ENCODE measurements at places on chromosomes 4 and X.

- peak; percentile 70 for DNase-seq
Measured at GRCh38 chrX:153926858-153927671, 1.0 kb upstream of the ARHGAP4 start.

- DNase-seq, result no peak
Measured at GRCh38 chr4:120318196-120318846, 251.7 kb upstream of the MAD2L1 start.

GRCh38 chr4:169791062-169791461, 33.3 kb upstream of the HPF1 start:
- DNase-seq, result no peak

- DNase-seq, result no peak
Measured at GRCh38 chr4:60544981-60545380, 655.1 kb upstream of the ADGRL3 start.

DNA sequence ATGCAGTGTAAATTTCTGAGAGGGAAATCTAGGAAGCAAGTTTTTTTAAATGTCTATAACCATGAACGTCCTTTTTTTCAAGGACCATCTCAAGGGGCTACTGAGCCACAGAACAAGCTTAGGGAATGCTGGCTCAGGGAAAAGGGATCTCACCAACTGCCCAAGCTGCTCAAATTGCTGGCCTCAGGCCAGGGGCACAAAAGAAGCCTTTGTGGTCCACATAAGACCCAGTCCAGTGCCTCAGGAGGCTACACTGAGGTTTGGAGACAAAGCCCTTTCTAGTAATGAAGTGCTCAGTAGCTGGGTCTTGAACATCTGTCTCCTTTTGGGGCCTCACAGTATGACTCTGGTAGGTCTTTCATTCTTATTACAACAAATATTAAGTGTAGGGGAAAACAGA, 305.5 kb downstream of the RAB28 start:
- no peak for DNase-seq

GRCh38 chrX:42934020-42934726, 156.2 kb upstream of the PPP1R2C start:
- DNase-seq, result no peak

DNA sequence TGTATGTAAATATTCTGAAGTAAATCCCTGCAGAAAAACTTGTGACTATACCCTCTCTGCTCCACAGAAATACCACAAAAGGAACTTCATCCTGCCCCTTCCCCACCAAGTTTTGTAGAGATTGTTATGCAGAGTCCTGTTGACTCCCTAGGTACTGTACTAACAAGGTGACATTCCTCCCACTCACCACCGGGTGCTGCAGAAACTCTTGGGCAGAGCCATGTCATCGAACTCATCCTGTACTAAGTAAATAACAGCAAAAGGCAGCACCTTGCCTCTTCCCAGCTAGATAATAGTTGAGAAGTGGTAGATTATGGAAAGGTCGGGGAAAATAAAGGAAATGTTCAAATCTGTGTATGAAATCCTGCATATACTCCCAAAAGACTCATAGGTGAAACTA, 233.3 kb downstream of the STPG2 start:
- DNase-seq, result no peak

GRCh38 chr4:150648123-150648522, 66.2 kb downstream of the MAB21L2 start:
- DNase-seq, result no peak

- DNase-seq, result no peak
Measured at GRCh38 chrX:87140800-87141483, 376.7 kb upstream of the KLHL4 start.

DNA sequence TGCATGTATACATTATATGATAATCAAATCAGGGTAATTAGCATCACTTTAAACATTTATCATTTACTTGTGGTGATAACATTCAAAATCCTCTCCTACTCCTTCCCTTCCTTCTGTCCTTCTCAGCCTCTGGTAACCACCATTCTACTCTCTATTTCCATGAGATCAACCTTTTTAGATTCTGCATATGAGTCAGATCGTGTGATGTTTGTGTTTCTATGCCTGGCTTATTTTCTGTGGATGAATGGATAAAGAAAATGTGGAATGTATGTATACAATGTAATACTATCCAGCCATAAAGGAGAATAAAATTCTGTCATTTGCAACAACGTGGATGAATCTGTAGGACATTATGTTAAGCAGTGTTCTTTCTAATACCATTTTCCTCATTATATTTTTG, 123.9 kb downstream of the NAA11 start:
- DNase-seq, result no peak

GRCh38 chr4:147194114-147194513, 248.4 kb upstream of the TTC29 start:
- no peak for DNase-seq

- no peak for DNase-seq
Measured at GRCh38 chr4:67651536-67651935, 49.4 kb downstream of the UBA6 start.

- DNase-seq, result no peak
Measured at GRCh38 chr4:77734928-77735327, 84.2 kb downstream of the CNOT6L start.

GRCh38 chr4:172173206-172173605, 360.0 kb downstream of the GALNTL6 start:
- DNase-seq, result no peak

DNA sequence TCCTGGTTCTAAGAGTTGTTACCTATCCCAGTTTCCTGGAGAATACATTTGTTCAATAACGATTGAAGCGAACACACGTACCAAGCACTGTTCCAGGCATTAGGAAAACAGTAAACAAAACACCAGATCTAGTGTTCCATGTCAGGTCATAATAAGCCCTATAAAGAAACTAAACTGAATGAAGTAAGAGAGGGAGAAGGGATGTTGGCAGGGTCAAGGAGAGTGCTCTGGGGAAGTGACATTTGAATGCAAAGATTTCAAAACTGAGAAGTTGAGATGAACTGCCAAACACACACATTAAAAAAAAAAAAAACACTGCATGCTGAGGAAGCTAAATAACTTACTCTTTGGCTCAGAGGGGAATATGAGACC, 14.4 kb upstream of the ENAM start:
- DNase-seq, result no peak

- no peak for DNase-seq
Measured at GRCh38 chrX:74349387-74349786, 45.4 kb downstream of the ZCCHC13 start.

DNA sequence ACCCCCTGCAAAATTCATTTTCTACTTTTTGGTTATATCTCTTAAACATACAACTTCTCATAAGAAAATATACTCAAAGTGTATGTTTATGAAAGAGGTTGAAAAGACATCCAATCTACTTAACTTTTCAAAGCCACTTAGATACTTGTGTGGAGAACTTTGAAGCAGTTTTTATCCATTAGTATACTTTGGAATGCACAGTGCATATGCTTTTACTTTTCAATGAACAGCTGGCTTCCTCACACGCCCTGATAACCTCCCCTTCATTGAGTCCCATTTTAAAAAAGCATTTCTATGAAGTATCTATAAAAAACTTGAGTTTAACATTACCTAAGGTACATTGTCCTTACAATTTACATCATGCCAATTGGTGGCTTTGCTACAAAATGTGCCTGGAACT, 73.8 kb downstream of the VEGFC start:
- no peak for DNase-seq

DNA sequence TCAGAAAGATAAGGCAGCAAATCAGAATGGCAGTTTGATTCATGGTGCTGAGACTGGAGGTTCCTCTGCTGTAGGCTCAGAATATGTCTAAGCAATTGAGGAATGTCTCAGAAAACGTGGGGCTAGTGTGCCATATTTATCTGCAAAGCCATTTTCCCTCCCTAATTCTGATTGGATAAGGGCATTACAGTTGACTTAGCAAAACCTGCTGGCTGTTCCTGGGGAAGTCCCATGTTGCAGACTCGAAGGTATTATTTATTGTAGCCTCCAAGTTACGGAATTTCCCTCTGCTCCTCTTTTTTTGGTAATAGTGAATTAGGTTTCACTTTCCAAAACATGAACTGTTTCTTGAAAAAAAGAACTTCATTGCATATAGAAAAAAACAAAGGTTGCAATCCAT, at the start of gene CXCL10:
Gene CXCL10, minus strand, starts transcription at position 109 of the 400 bp plus-strand sequence. Its CDS starts 66 bp downstream, at position 43.
- no peak for DNase-seq

DNA sequence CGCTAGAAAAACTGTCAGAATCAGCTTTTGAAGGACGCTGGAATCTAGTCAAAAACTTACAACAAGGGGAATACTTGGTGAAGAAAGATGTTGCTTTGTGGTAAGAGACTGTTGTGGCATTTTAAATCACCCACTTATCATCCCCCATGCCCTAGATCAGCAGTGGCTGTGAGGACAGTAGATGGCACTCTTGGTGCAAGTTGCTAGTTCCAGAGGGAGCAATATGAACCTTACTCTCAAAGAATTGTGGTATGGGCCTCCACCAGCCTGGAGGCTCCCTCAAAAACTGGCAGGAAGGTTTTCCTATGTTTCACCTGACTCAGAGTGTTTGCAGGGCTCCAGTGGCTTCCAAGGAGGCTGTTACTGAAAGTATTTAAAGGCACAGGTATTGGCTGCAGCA, 37.7 kb upstream of the SLC16A2 start:
- no peak for DNase-seq

DNA sequence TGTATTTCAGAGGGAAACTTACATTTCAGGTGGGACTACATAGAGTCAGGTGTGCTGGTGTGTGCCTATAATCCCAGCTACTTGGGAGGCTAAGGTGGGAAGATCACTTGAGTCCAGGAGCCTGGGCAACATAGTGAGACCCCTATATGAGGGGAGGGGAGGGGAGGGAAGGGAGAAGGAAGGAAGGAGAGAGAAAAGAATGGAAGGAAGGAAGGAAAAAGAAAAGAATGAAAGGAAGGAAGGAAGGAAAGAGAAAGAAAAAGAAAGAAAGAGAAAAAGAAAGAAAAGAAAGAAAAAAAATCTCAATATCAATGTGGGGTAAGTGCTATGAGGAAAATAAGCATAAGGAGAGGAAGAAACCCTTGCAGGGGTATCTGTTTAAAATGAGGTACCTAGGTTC, 43.6 kb upstream of the RAB33B start:
- no peak for DNase-seq

DNA sequence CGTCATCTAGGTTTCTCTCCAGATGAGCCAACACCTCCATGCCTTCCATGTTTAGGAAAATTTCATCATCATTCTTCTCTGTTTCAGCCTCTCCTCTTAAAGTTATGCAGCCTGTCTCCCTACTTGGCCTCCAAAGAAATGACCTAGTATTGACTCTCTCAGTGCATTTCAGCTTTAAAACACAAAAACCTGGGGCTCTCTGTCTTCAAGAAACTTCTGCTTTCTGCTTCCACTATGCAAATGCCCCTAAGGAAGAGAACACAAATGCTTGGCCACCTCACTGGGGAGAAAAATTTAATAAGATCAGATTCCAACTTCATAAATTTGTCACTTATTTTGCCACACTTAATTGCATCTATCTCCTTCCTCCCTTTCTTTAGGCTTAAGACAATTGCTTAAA, 93.3 kb downstream of the GPRIN3 start:
- no peak for DNase-seq

- DNase-seq, result no peak
Measured at GRCh38 chr4:140688711-140689598, 67.2 kb downstream of the TBC1D9 start.

DNA sequence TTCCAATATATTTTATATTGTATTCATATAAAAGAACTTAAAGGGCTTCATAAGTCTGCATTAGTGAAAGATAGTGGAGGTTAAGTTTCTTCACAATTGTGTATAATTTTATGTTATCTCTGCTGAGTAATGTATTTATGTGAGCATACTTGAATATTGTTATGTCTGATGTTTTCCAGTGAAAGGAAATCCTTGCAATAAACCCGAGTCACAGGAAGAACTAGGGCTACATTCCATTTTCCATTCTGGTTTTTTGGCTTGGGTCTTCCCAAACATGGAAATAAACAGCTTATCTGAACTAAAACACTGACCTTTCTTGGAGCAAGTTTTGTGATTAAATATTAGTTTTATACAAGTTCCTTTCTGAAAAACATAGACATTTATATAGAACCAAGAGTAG, 231.3 kb upstream of the GPRIN3 start:
- no peak for DNase-seq

All from NCI-H2107 (cell line).